Stimulated activated CD4-positive, alpha-beta T cell treated with anti-CD3 and anti-CD28 coated beads, Interleukin-12 subunit alpha, Interleukin-12 subunit beta, amount 100 ng/mL, for 48 hours (primary cell): ENCODE measurements at places on chromosomes 4 and X.
A peak's percentile ranks its signal among the peaks of the same experiment; 100 is the strongest.

GRCh38 chrX:15680401-15680800, 15.8 kb upstream of the CLTRN start:
- DNase-seq = no peak

- no peak for DNase-seq
Observed at GRCh38 chr4:16931339-16932305, 33.2 kb upstream of the LDB2 start.

- no peak for DNase-seq
Observed at GRCh38 chrX:23505531-23506303, 161.6 kb upstream of the PRDX4 start.

GRCh38 chrX:46251755-46252154, 293.5 kb downstream of the ZNF674 start:
- no peak for DNase-seq

DNA sequence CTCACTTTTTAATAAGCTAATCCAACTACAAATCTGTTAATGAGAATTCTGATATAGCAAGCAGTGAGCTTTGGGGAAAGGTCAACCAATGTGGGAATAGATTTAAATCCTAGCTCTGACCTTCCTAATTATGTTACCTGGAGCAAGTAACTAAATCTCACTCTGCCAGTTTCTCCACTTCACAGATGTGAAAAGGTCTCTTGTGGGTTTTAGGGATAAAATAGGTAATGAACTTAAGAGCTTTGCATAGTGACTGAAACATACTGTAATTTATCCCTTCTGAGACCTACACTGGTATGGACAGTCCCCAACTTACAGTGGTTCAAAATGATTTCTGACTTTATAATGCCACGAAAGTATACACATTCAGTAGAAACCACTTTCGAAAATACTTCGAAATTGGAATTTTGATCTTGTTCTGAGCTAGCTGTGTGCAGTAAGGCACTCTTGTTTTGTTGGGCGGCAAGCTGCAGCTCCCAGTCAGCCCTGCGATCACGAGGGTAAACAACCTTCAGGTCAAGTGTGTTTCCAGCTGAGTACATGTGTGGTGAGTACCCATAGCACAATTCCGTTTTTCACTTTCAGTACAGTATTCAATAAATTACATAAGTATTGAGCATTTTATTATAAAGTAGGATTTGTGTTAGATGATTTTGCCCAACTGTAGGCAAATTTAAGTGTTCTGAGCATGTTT, 93.7 kb downstream of the ADGRL3 start:
- DNase-seq = no peak

GRCh38 chr4:87502580-87503238, 26.5 kb downstream of the SPARCL1 start:
- DNase-seq = no peak

GRCh38 chr4:101345596-101346350, 1.6 kb downstream of the PPP3CA start:
- DNase-seq = peak; percentile 21

DNA sequence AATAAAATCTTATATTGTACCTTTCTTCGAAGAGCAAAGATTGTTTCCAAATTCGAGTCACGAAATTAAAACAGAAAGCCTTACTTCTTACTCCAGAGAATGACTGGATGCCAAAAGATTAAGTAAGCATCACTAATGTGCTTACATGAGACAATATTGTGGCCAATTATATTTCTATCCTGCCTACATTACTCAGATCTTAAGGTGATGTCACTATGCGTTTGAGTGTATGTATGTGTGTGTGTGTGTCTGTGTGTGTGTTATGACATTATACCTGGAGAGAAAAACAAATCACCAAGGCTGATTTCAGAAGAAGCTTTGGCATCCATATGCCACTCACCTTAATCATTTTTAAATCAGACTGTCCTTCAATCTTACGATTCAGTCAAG, 556.3 kb downstream of the PPARGC1A start:
- DNase-seq = no peak
